ENCODE measurements at places on chromosomes 2 and 18.

DNA sequence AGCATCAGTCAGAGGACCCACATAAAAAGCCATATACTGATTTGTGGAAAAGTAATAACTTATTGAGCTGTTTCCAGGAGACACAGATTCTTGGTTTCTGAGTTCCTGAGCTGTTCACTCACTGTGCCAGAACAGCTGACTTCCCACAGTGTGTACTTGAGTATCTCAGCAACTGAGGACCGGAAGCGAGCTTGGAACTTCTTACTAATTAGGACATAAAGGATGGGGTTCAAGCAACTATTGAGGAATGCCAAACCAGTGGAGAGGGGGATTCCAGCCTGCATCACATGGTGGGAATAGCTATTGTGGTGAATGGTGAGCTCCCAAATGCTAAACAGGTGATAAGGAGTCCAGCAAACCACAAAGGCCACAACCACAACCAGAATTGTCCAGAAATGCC, 16.4 kb downstream of the EEF1B2 start:
- no peak for DNase-seq

DNA sequence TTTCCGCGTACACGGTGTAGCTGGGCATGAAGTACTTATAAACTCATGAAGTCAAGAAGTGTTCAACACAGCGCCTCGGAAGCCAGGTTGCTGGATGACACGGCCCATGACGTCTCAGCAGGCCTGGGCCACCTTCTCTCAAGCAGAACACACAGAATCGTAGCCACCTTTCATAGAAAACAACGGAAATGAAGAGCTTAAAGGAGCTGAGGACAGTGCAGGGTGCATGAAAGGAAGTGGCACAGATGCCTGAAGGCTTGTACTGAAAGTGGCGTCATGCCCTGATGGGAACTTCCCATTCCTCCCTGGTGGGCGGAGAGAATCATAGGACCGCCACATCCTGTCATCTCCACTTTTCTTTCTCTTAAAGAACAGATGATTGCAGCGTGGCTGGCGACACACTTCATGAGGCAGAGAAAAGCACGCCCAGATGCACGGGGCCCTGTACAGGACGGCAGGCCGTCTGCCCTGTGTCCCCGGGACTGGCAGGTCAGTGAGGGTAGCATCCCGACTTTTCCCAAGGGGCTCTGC, 31.1 kb downstream of the HDAC4 start:
- DNase-seq: no peak

DNA sequence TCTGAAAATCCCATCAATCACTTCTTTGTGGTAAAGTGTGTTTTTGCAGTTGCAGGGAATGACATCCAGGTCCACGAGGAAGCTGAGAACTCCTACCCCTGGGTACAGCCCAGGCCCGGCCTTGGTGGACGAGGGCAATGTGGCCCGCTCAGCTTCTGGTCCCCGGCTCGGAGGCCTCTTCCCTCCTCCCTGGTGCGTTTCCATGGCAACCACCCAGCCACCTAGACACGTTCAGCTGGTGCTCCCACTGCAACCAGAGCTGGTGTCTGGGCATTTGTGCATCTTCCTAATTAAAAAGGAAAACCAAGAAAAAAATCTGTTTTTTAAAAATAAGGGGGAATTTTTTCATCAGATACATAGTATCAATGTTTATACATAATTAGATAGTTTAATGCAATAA, 603.6 kb upstream of the SALL3 start:
- DNase-seq: no peak

GRCh38 chr2:189285962-189286645, 106.5 kb upstream of the COL5A2 start:
- no peak for DNase-seq
